ENCODE measurements at places on chromosomes 12 and 14.

DNA sequence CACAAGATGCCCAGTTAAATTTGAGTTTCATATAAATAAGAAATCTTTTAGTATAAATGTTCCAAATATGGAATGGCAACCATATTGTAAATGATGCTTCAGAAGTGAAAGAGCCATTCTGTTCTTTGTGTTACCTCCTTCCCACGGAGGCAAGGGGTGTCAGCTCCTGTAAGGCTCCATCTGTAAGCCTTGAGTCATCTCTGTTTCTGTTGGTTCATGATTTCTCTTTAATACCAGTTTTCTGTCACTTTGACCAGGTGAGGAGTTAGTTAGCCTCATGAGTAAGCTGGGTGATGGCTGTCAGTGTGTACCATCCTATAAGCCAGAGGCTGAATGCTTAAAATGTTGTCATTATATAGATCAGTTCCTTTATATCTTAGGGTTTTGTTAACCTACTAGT lies 61.9 kb downstream of the TMEM30B start:
- no peak for DNase-seq

GRCh38 chr12:14272956-14273912 lies 92.2 kb upstream of the ATF7IP start:
- no peak for DNase-seq

DNA sequence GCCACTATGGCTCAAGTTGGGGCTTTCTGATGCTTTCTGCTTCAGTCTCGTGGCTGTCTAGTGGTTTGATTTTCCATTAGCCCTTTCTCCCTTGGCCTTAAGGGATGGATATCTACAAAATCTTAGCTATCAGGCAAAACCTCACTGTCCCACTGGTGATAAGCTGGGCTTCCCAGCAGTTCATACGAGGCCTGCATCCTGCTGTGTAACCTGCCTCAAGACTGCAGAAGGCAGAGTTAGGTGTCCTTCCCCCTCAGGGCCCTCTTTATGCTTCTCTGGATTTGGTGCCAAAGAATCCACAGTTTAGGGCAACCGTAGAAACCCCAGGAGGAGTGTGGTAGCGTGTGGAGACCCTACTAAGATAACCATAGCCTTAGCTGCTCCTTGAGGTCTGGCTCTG lies 38.9 kb downstream of the ETV6 start:
- no peak for DNase-seq

DNA sequence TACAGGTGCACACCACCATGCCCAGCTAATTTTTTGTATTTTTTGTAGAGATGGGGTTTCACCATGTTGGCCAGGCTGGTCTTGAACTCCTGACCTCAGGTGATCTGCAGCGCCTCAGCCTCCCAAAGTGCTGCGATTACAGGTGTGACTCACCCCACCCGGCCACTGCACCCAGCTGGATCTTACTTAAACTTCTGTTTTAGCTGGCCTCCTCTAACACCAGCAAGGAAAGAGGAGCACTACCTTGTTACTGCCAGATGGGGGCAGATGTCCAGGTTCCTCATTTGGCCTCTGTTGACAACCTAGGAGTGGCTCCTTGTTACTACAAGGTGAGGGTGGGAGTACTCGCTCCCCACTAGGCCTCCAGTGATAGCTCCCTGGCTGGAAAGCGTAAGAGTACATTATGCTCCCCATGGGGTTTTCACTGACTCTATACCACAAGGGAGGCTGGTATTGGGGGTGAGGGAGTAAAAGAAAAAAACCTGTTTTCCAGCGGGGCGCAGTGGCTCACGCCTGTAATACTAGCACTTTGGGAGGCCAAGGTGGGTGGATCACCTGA lies 13.2 kb upstream of the ARF6 start:
- DNase-seq, result peak; percentile 29

GRCh38 chr14:96592591-96593386 lies 90.6 kb downstream of the PAPOLA start:
- peak; percentile 38 for DNase-seq

DNA sequence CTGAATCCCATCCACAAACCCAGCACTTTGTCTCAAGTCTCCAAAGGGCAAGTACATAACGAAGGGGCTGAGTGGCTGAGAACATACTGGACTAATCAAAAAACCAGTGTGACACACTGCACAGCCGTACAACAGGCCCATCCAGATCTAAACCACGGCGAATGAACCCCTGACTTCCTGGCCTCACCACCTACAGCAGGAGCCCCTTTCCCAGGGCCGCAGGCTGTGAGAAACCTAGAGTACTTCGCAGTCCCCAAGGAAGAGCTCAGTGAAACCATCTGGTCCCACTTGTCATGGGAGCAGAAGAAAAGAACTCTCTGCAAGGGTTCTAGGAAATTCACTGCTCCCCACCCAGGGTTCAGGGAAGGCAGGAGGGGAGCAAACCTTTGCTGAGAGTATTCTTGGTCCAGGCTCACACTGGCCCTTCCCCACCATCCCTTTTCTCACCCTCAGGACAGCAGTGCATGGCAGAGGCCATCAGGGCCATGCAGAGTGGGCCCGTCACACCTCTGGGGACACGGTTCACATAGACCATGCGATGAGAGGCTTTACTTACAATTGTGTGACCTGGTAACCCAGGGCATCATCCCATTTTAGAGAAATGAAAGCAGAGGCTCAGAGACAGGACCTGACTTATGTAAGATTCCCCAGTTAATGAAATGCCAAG lies 192.8 kb downstream of the BCL11B start:
- no peak for DNase-seq

- DNase-seq, result no peak
These were observed 222.1 kb downstream of the NUAK1 start for GRCh38 chr12:105916760-105917039.

GRCh38 chr12:110846615-110847566 lies at the start of gene CCDC63:
Gene CCDC63, plus strand, starts transcription at chr12:110846987. Its CDS starts 5,968 bp downstream, at chr12:110852955.
- no peak for DNase-seq

DNA sequence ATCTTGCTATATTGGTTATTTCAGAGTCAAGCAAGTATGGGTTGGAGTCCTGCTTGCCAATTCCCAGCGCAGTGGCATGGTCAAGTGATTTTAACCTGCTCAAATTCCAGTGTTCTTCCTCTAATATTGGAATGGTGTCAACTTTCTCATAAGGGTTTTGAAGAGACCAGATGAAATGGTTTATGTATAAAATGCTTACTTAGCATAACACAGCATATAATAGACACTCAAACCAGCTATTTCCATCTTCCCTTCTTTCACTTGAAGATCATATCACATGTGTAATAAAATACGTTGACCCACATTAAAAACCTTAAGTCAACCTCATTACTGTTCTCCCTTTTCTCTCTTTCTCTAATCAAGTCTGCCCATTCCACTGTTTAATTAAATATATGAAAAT lies 144.0 kb downstream of the NAV3 start:
- DNase-seq, result no peak

DNA sequence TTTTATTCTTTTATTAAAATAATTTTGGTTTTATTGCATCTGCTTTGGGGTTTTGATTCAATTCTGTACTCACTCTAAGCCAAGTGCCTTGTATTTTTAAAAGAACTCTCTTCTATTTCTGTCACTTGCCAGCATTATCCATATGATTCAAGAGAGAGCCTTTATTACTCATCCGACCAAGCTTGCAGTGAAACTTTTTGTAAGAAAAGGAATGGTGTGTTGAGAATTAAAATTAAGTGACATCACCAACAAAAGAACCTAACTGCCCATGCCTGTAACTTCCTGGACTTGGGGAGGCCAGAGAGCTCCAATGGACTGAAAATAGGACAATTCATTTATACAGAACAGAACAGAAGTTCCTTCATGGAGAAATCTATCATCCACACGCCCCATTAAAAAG lies 52.1 kb downstream of the GALNT4 start:
- no peak for DNase-seq

DNA sequence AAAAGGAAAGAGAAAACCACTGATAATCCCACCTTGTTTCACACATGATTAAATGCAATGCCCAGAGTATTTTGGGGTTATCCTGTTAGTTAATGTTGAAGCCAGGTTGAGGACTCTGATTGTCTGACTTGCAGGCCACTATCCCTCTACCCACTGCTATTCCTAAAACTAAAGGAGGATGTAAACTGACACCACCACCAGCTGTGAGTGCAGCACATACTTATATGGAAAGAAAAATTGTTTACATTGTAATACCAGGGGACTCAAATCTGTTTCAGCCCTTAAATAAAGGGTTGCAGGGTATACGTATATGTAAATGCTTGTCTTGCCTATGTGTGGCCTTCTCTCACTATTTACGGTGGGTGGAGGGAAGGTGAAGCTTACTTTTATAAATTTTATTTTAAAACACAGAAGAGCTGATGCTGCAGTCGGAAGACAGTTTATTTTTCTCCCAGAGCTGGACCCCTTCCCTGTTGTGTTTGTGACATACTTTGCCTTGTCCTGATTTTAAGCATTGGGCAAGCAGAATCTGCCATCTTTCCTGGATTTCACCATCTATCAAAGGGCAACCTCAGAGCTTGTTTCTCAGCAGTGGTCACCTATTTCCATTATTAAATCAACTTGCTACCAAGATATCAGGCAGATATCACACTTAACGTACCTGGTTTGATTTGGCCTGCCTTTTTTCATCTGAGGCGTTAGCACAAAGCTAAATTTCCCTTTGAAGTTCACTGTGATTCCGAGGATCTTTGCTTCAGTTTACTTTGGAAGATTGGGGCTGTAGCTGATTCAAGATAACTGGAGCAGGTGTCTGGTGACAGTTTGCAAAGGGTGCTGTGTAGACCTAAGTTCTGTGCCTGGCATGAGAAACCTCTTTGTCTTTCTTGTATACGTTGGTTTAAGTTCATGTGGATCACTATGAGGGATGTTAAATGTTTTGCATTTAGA lies 25.2 kb downstream of the DAAM1 start:
- DNase-seq, result no peak

DNA sequence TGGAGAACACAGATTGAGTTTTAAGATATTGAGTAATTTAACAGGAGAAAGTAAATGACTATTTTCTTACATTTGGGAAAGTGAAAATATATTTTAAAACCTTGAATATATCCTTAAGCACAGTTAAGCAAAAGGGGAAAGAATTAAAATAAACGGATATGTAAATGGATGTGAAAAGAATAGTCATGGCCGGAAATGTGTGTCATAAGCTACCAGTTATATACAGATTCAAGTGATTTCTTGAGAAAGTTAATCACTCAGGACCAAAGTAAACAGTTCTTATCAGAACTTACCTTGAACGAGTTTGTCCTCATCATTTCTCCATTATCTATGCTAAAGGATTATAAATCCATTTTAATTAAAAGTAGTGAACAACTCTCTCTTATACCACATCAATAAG lies 33.4 kb downstream of the C12orf75 start:
- DNase-seq, result no peak
